ENCODE measurements at places on chromosomes 16 and 17.

DNA sequence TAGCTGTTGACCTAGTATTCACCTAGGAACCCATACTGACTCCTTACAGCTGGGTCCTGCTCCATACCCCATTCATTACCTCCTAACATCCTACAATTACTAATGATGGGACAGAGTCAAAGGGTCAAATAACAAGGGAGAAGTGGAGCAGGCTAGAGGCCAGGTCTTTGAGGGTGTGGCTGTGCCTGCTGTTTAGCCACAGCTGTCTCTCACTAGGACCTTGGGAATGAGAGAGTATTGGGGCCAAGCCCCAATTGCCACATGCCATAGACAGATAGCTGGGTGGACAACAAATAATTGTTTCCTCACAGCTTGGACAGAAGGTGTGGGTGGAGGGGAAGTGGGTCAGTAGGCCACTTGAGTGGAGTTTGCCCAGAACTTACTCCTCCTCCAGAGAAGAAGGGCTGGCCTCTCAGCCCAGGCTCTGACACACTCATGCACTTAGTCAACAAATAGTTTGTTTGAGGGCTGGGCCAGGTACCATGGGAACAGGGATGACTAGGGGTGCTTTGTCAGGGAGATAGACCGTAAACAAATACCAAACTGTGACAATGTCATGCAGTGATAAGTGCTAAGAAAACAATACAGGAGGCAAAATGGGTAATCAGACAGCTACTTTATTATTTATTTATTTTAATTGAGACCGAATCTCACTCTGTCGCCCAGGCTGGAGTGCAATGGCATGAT lies 10.2 kb upstream of the CENPT start:
- DNase-seq: peak; percentile 79

GRCh38 chr17:16329519-16330271 lies 23.6 kb downstream of the CENPV start:
- no peak for DNase-seq

DNA sequence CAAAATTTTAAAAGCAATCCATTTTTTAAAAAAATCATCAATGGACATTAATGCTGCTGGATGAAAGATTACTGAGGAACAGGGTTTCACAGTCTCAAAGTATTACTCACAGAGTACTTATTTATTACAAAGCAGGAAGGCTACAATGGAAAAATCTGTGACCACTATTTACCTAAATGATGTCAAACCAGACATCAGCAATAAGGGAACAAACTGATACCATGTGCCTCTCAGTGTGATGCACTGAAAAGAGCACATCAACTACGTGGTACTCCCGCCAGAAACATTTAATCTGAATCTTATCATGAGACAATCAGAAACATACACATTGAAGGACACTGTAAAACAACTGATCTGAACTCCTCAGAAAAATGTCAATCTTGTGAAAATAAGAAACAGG lies 124.2 kb downstream of the PARN start:
- DNase-seq: peak; percentile 58

GRCh38 chr17:81422776-81423697 lies 27.8 kb downstream of the BAHCC1 start:
- DNase-seq: peak; percentile 58

DNA sequence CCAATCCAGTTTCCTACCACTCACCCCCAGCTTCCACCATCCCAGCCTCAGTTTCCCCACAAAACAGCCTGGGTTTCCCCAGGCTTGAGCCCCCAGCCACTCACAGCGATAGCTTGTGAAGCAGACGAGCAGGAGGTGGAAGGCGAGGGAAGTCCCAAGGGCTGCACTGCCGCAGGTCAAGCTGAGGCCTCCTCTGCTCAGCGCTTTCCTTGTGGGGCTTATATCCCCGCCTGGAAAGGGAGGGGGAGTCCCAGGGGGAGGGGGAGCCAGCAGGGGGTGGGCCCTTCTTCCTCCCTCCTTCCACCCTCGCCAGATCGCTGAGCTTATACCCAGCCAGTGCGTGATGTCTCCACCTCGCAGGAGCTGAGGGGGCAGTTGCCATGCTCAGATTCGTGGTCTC lies at the start of gene PYY:
Gene PYY, minus strand, starts transcription at position 195 of the 400 bp plus-strand sequence. CDS start 457 bp downstream, outside the sequence.
- no peak for DNase-seq

DNA sequence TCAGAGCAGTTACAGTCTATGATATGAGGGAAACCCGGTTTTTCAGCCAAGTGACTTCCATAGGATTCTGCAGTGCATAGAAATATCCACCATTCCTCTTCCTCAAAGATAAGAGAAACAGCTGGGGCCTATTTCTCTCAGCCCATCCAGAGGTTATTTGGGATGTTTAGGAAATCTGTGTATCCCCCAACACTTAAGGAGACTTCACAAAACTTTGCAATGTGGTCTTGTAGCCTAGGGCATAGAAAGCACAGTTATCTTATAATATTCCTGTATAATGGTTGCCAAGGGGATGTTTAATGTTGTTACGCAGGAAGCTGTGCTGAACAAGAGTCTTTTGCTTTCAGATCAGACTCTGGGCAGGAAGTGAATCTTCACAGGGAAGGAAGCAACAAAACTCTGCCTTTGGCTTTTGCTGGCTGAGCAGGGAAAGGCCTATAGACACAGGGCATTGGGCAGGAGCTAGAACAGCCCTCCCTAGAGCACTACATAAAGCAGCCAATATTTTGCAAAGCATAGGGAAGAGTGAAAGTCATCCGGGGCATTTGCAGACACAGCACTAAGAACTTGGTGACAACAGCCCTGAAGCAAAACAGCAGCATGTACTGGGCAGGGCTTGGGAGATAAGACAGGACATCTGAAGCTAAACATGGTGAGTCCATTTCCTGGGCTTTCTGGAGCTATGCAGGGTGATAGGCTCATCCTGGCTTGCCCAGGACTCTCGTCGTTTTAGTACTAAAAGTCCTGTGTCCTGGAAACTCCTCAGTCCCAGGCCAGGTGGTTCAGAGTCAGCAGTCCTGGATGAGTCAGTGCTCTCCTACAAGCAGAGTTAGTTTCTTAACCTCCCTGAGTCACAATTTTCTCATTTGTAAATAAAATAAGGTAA lies 18.7 kb upstream of the BEAN1 start:
- DNase-seq: peak; percentile 61

- no peak for DNase-seq
Measured at GRCh38 chr17:79933863-79934652, 94.8 kb upstream of the CBX4 start.

DNA sequence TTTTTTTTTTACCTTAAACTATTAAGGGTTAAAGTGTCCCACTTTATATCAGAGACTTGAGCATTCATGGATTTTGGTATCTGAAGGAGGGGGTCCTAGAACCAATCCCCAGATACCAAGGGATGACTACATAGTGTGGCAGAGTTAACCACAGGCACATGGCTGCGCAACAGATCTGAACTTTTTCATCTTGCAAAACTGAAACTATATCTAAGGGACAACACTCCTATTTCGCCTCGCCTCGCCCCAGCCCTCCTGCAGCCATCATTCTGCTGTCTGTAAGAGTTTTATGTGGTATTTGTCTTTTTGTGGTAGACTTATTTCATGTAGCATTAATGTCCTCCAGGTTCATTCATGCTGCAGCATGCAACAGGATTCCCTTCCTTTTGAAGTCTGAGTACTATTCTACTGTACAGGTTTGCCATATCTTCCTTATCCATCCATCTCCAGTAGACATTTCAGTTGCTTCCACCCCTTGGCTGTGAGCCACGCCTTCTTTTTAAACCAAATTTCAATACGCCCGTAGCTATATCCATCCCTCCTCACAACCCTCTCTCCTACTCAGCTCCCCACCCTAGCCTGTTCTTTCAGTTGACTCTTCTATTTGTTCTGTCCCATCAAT lies 53.2 kb downstream of the AMFR start:
- no peak for DNase-seq

DNA sequence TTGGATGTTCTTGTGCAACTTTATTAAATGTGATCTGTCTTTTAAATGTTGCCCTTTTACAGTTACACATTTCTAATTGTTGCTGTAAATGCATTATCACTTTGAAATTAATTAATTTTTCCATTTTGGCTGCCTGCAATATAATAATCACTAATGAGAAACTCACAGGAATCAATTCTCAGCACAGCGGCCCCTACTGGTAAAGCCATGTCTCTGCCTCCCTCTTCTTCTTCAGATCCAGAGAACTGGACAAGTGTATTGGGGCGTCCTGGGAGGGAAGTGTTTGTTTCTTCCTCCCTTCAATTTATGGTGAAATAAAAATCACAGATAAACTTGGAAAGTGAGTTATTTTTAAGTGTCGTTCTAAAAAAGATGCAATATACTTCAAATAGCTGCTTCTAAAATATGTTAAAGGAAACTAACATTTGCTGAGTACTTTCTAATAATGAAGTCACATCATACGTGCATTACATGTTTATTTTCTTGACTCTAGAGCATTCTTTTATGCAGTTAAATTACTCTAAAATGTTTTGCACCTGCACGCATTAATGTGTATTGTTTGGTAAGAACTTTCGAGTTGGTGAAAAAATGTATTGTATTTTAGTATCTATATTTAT lies 338.0 kb downstream of the WWOX start:
- DNase-seq: no peak

GRCh38 chr17:3502466-3502865 lies 26.7 kb downstream of the ASPA start:
- no peak for DNase-seq

Measured in non-pigmented ciliary epithelial cell (primary cell).